ENCODE measurements at places on chromosomes 1 and 21. TPM values are rescaled to one million over a fixed set of nuclear protein-coding genes. Genes with fewer than 3 reads are reported as not detected.

The FNDC10 gene
- 1.8 TPM for total RNA-seq

- no peak overlapping the region for H3K27ac ChIP-seq
- DNase-seq: no peak
- no peak overlapping the region for H3K4me3 ChIP-seq
- H3K27me3 ChIP-seq: no peaks in the 10 kb centered on the region
Measured at GRCh38 chr1:198498881-198499280, 41.6 kb downstream of the ATP6V1G3 start.

The BRINP3 gene
- 1.5 TPM for total RNA-seq

The SPRR5 gene
- total RNA-seq: not detected

The TGFB2 gene
- total RNA-seq: 9.9 TPM

- DNase-seq: no peak
- H3K36me3 ChIP-seq: no peaks in the 10 kb centered on the region
- H3K27ac ChIP-seq: no peak overlapping the region
- H3K27me3 ChIP-seq: no peaks in the 10 kb centered on the region
- H3K4me3 ChIP-seq: no peak overlapping the region
Measured at GRCh38 chr1:198125995-198126735, 30.6 kb upstream of the NEK7 start.

GRCh38 chr21:44441581-44442265 is 13.6 kb upstream of the LRRC3 start:
- no peak overlapping the region for H3K4me3 ChIP-seq
- no peaks in the 10 kb centered on the region for H3K4me1 ChIP-seq
- H3K27ac ChIP-seq: no peak overlapping the region
- no peaks in the 10 kb centered on the region for H3K36me3 ChIP-seq
- H3K27me3 ChIP-seq: no peaks in the 10 kb centered on the region
- DNase-seq: no peak

The FCRL5 gene
- total RNA-seq: not detected

DNA sequence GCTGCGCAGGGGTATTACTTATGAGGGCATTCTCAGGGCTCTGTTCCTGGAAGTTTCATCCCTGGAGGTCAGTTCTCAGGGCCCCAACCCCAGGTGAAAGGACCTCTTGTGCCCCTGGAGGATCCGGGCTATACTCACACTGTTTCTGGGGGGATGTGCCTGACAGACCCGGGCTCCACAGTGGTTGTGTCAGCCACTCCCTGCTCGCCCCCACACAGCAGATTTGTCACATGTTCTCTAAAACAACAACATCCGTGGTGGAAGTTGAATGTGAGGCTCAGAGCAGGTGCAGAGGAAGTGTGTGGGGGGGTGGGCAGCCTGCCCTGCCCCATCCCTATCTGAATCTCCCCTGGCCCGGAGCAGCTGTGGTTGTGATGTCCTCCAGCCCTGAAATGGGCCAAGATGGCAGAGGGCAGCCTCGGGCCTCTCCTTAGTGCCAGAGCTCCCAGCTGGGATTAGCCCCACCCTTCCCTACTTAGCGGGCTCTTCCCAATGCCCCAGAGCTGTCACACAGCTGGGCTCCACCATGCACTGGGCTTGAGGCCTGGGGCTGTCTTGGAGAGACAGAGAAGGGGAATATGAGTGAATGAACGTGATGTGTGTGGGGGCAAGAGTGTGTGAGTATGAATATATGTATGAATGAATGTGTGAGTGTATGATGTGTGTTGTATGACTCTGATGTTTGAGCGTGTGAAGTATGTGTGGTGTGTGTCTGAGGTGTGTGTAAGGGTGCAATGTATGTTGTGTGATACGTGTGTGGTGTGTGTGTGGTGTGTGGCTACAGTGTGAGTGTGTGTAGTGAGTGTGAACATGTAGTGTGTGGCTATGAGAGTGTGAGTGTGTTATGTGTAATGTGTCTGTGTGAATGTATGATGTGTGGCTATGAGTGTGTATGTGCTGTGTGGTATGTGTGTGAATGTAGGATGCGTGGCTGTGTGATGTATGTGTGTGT is 1.5 kb upstream of the FCMR start:
- H3K27ac ChIP-seq: peak overlapping the region; percentile 27
- no peaks in the 10 kb centered on the region for H3K36me3 ChIP-seq
- H3K4me1 ChIP-seq: no peaks in the 10 kb centered on the region
- no peak for DNase-seq

The OR2T2 gene
- total RNA-seq: not detected

The SPRR2B gene
- not detected for total RNA-seq

DNA sequence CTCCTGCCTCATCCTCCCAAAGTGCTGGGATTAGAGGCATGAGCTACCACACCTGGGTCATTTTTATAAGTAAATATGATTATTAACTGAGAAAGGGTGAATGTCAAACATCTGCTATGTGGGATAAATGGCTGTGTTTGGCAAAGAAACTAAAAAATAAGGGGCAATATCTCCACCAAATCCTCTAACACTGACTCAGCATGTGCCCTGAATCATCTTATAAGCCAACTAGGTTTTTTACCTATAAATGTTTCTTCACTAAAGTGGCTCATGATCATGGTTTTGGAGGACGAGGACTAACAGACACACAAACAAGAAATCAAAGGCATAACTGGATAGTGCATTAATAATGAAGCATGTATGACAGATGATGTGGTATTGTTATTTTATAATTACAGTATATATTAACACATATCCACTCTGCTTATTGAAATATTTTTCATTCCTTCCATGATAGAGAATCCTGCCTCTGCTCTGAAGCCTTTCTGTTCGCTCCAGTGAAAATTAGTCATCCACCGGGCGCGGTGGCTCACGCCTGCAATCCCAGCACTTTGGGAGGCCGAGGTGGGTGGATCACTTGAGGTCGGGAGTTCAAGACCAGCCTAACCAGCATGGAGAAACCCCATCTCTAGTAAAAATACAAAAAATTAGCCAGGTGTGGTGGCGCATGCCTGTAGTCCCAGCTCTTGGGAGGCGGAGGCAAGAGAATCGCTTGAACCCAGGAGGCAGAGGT is 11.7 kb upstream of the ARHGAP29 start:
- H3K27me3 ChIP-seq: no peaks in the 10 kb centered on the region
- no peaks in the 10 kb centered on the region for H3K36me3 ChIP-seq
- no peak overlapping the region for H3K27ac ChIP-seq
- H3K4me1 ChIP-seq: no peaks in the 10 kb centered on the region
- H3K4me3 ChIP-seq: no peak overlapping the region

GRCh38 chr1:47522935-47523834 is 85.3 kb downstream of the FOXD2 start:
- peaks cover 4% of the 10 kb centered on the region for H3K4me1 ChIP-seq
- DNase-seq: no peak
- H3K27me3 ChIP-seq: no peaks in the 10 kb centered on the region
- H3K4me3 ChIP-seq: no peak overlapping the region
- no peaks in the 10 kb centered on the region for H3K36me3 ChIP-seq
- no peak overlapping the region for H3K27ac ChIP-seq

Data from ascending aorta (tissue), 2 donors.